ENCODE measurements at places on chromosomes 12 and 14.

DNA sequence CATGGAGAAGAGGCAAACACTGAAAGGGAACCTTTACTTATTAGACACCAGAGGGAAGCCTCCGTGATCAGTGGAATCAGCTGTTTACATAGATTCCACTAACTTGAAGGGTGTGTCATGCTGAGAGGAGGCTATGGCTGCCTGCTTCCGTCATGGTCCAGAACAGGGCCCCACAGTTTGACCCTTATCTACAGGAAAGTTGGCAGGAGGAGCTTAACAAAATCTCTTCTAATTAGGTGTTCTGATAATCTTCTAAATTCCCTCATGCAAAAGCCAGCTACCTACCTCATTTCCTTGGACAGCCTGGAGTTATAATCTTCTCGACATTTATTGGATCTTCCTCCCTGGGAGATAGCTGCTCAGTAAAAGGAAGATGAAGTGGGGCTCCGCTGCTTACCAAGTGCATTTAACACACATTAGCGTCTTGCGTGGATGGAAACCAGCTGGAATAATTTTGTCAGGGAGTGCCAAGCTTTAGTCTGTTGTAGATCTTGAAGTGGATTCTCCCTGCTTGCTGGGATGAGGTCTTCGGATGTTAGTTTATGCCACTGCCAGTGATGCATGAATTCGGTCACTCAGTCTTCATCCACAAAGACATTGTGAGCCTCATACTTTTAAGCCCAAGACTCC lies 171.0 kb downstream of the PAH start:
- DNase-seq = no peak

DNA sequence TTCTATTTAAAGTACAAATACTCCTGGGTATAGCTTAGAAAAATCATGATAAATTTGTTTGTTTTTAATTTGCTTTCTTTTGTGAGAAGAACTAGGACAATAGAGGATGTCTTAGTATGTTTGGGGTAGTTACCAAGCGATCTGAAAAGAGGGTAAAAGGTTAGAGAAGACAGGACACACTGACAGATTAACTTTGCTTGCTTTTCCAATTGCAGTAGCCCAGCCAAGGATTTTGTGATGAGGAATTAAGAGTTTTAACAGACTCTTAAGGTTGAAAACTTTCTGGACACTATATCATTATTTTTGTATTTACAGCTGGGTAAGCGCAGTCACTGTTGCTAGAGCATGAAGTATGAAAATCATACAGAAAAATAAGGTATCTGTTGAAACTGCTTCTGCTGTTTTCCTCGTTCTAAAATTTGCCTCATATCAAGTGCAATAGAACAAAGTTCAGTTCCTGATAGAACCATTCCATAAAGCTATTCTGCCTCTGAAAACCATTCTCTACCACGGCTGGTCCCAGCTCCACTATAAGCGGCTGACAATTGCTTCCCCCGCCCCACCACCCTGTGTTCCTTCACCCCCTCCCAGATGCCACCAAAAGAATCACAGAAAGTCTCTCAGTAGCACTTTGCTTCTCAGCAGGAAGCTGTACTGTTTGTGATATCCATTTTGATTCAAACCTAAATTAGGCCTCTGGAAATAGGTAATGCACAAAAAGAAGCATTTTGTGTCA lies 413.4 kb downstream of the BCAT1 start:
- no peak for DNase-seq

DNA sequence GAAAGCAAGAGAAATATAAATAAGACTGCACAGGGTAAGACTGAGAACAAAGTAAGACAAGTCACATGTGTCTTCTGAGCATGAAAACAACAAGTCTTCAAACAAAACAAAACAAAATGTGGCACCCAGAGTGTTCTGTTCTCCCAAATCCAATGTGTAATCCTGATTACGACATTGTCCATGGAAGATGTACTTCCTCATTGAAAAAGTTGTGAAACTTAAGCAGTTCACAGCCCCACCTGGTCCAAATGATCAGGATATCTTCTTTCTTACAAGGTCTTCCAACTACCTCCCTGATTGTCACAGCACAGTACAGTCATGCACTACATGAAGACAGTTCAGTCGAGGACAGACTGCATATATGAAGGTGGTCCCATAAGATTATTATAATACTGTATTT lies 23.3 kb upstream of the NEK9 start:
- DNase-seq = no peak

DNA sequence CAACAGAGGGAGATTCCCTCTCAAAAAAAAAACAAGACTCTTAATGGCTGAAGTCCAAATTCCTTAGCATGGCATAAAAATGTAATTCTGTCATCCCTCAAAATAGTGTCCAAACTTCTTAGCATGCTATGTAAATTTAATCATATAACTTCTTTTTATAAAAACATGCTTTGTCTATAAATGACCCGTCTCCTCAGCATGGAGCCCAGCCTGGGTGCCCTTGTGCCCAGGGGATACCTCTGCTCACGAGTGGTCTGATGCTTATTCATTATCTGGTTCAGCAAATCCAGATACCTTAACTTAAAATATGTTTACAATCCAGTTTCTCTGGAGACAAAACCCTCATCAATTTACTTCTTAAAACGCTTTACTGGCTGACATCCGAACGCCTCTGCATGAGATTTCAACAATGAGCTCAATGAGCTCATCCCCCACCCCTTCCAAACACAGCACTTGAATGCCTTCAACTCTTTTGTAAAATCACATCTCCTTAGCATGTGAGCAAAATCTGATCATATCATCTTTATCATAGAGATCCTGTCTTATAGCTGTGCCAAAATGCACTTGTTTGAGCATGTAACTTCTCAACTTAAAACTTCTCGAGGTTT lies 15.7 kb downstream of the RTL1 start:
- no peak for DNase-seq

DNA sequence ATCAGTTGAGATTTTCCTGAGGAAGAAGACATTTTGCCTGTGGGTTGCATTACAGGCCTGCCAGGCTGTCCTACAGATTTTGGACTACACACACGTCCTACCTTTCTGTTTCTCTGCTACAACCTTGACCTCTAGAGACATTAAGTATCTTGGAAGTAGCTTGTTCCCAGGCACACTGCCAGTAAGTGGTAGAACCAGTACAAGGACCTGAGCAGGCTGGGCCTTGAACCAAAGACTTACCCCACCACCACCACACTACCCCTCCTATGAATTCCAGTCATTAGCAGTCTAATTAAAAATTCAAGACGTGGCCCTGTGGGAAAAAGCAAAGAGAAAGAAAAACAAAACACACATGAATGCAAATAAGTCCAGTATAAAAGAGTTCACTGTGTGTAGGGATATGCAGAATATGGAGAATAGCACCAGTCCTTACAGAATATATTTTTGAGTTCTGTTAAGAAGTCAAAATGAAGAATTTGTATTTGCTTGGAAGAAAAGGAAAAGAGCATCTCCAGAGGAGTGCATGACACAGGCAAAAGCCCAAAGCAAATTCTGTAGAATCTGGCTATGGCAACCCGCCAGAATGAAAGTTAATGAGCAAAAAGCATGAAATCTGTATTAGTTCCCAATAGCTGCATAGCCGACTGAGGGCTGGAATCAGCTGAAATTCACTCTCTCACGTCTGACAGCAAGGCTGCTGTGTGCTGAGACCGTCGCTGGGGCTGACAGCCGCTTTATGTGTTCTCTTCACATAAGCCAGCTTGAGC lies 74.3 kb upstream of the ST8SIA1 start:
- DNase-seq = no peak

GRCh38 chr14:68520637-68521556 lies 272.0 kb downstream of the ZFP36L1 start:
- DNase-seq = no peak

DNA sequence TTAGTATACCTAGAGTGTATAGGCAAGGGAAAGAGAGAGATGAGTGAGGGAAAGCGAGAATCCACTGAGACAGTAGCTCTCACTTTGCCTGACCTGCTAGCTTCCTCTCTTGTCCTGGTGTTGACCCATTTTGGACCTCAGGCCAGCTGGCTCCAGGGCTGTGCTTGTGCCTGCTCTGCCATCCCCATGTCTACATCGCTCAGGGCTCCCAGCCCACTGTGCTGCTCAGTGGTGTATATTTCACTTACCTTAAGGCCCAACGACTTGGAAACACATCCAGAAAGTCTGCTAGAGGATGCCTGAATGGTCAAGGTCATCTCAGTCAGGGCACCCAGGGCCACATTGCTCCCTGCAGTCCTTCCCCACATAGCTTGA lies 964 bp upstream of the SERPINA4 start:
- no peak for DNase-seq

DNA sequence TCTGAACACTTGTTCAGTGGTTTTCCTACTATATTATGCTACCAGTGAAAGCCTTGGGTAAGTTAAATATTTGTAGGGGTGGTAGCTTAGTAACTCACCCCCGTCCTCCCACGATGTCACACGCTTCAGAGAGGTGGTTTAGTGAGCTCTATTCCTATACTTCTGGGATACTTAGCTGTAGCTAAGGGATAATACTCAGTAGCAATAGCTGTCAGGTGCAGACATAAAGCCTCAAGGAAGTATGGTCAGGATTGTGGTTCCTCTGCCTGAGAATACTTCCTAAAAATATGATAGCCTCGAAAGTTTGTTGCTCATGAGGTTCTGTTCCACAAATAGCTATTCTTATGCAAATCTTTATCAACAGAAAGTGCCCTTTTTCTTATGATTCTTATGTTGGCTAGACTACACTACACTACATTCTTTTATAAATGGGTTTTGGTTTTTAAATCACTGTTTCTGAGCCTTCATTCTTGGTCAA lies 11.9 kb downstream of the DLST start:
- no peak for DNase-seq

GRCh38 chr12:108621161-108621560 lies 12.5 kb downstream of the SELPLG start:
- DNase-seq = no peak

DNA sequence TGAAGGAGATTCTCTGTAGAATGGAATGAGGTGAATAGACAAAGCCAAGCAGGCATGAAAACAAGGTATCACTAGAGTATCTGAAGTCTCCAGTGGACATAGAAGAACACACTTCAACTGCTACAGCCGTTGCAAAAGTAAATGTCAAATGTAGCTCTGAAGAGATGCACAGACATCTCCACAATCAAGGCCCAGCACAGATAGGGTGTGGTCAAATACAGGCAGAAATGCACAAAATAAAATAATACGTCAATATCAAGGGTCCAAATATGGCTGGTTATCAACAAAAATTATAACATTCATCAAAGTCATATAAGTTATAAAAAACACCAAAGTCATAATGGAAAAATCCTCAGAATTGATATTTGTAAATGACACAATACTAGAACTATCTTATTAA lies 1107.3 kb downstream of the TMEM121 start:
- no peak for DNase-seq

GRCh38 chr14:22588526-22589095 lies 413 bp downstream of the DAD1 start:
- no peak for DNase-seq

DNA sequence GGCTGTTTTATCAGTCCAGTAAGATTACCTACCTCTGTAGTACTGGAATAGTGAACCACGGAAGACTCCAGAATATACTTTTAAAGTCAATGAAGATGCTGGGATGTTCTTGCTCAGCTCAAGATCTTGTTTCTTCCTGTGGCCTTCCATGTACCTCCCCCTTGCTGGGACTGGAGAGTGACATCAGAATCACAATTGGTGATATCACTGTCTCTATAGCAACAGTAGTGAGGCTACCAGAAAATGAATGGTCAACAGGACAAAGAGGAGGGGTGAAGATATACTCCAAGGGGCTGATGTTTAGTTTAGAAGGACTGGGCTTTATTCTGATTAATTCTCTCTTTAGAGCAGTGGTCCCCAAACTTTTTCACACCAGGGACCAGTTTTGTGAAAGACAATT lies 3.8 kb downstream of the AKAP3 start:
- DNase-seq = no peak

GRCh38 chr12:123532808-123533649 lies 490 bp downstream of the RILPL1 start:
- no peak for DNase-seq

DNA sequence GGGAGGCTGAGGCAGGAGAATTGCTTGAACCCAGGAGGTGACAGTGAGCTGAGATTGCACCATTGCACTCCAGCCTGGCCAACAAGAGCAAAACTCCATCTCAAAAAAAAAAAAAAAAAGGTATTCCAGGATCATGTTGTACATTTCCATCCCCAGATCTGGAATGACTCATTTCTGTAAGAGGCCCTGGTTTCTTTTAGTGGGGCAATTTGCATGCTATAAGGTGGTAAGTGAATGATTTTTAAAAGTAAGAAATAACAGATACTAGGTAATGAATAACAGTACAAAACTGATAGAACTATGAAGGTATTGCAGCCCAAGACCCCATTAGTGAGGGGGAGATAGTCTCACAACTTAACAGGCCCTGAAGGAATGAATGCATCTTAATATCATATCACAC lies 17.7 kb upstream of the ADCK1 start:
- no peak for DNase-seq

DNA sequence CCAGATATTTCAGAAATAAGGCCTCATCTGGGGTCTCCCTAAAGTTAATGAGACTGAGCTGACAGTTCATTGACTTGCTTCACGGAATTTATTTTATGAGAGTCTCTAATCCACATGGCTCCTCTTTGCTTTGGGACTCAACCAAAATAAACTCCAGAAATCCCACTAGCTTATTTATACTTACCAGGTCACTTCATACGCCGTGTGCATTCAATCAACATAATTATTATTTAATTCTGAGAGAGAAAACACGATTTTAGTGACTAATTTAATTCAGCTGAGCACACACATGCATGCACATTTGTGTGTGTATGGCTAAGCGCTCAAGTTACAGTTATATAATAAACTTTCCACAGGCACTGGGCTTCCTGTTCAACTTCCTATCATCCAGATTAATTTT lies 333.4 kb upstream of the CCDC196 start:
- DNase-seq = no peak

- DNase-seq = peak; percentile 54
Observed at GRCh38 chr14:97350894-97351731, 553.9 kb downstream of the VRK1 start.

DNA sequence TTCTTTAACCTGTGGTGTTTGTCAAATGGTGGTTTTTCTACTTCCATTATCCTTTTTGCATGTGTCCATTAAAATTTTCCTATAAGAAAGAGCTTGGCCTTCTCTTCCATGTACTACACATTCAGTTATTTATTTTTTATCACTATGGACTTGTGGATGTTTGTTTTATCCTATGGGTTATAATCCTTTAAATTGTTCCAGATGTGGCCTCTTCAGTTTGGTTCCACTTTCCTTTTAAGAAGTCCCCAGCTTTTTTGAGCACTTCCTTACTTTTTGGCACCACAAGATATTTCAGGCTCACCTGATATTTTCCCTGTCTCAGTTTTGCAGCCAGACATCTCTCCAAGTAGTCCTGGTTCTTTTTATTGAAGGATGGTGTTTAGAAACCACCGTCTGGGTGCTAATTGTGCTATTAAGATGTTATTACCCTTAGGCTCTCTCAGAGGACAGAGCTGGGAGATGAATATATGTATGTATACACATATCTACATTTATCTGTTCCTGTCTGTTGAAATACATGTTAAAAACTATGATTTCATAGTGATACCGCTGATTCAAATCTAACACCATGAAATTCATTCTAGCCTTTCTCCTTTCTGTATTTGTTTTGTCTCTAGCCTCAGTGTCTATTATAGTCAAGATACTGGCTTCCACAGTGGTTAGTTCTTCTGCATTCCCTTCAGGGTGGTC lies 408.5 kb upstream of the RGS6 start:
- DNase-seq = no peak

DNA sequence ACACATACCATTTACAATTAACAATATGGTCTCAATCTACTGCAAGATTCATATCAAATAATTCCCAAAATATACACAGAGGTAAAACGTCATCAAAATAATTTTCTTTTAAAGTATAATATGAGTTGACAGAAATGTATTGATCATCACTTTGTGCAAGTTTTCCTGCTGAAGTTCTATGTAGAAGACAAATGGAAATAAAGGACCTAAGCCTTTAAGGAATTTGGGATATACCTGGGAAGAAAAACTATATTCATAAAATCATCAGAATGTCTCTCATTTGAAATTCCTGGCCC lies 61.1 kb upstream of the DAAM1 start:
- DNase-seq = no peak

All from thymus (tissue), 14 donors.